ENCODE measurements at places on chromosomes 5 and 9.
A peak's percentile ranks its signal among the peaks of the same experiment; 100 is the strongest.

GRCh38 chr9:2623288-2624050, 1.9 kb downstream of the VLDLR start:
- peak; percentile 19 for DNase-seq

DNA sequence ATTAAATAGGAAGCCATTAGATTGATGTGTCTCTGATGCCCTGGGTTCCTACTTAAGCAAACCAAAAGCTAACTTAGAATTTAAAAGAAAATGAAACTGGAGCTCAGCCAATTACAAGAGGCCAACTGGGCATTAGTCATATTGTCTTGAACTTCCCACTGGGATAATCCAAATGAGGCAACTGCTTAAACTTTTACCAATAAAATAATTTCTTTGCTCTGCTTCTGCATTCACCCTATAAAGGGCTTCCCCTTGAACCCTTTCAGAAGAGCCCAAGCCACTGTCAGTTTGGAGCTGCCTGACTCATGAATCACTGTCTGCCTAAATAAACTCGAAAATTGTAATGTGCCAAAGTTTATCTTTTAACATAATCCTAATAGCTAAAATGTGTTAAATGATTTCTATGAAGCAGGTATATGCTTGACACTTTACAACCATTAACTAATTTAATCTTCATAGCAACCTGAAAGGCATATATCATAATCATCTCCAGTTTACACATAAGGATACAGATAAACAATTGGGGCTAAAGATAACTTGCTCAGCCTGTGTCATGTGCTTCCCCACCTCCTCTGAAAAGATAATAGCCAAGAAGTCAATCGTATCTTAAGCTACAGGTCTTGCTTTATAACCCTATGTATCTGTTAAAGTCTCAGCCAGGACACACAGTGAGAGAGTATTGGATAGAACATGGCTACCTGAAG, 11.5 kb downstream of the GPR150 start:
- no peak for DNase-seq

DNA sequence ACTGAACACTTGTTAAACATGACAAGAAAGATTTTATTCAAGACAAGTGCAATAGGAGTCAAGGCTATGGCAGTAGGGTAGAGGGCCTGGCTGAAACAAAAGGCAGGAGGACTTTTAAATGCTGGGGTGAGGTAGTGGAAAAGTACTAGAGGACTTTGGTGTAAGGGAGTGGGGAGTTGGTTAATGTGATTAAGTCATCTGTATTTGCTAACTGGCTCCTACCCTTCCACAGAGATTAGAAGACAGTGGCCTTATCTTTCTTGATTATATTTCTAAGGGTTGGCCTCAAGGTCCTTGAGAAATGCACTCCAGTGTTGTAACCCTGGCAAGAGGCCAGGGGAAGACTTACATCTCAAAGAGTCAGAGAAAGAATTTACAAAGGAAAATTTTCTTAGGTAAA, 160.2 kb upstream of the FTMT start:
- no peak for DNase-seq

DNA sequence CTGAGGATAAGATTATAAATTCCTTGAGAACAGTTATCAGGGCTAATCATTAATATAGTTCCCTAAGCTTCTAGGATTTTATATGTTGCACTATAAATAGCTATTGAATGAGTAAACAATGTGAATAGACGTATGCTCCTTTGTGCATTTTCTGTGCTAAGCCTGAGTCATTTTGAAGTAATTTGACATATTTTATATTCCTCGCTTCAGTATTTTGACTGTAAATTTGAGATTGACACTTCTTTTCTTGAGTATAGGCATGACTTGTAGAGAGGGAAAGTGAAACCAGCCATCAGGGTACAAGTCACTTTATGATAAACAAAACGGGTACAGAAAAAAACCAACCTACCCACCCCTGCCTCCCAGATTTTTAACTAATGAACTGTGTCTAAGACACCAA, 367.7 kb upstream of the PRR16 start:
- no peak for DNase-seq

- DNase-seq = peak; percentile 82
These were observed 54.1 kb downstream of the DUSP1 start for GRCh38 chr5:172716796-172717313.

- no peak for DNase-seq
These were observed 489.3 kb downstream of the ANXA1 start for GRCh38 chr9:73640971-73641370.

GRCh38 chr5:85052826-85053225, 668.1 kb upstream of the EDIL3 start:
- DNase-seq = no peak
